Hepatocyte (in vitro differentiated cells): ENCODE measurements at places on chromosomes 11 and 22.
A peak's percentile ranks its signal among the peaks of the same experiment; 100 is the strongest.

DNA sequence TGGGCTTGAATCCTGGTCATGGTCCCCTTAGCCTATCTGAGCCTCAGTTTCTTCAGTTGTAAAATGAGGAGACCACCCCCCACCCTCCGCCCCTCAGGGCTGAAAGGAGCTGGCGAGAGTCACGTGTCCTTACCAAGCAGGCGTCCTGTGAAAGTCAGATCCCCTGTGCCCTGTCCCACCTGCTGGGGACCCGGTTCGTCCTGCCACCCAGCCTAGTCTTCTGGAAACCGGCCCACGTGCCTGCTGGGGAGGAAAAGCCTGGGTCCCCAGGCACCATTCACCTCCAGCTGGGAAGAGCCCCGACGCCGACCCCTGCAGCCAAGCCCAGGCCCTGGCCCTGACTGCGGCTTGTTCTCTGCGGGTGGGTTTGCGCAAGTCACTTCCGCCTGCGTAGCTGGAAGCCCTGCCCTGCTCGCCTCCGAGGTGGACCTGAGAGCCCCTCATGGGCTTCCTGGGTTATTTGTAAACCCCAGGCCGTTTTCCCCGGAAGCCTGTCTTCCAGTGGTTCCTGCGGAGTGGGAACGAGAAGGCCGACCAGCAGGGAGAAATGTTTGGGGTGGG lies 679 bp upstream of the SSH3 start:
- peak; percentile 66 for DNase-seq

- DNase-seq = peak; percentile 65
These were observed 16.7 kb downstream of the STARD10 start for GRCh38 chr11:72776844-72777754.

DNA sequence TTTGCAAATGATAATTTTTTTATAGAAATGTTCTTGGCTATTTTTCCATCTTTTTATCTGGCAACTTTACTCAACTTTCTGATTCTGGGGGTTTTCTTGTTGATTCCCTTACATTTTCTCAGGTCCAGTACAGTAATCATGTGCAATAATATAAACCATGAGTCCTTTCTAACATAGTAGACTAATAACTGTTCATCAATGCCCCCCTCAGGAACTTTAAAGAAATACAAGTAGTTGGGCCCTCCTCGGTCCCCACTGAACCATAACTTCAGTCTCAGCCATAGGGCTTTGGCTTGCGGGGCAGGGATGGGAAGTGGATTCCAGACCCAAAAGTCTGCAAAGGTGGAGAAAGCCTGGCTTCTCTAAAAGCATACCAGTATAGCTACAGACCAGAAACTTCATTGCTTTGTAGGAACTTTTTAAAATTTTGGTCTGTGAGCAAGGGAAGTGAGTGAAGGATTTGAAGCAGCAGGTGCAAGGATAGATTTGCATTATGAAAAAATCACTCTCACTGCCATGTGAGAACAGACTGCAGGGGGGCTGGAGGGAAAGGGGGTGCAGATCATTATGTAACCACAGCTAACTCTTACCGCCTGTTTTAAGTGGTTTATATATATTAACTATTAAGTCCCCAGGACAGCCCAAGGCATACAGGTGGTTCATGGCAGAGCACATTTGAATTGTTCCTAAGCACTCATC lies 10.4 kb upstream of the TUB start:
- DNase-seq = peak; percentile 55

GRCh38 chr11:70606248-70606950 lies 208.1 kb downstream of the CTTN start:
- DNase-seq = no peak

DNA sequence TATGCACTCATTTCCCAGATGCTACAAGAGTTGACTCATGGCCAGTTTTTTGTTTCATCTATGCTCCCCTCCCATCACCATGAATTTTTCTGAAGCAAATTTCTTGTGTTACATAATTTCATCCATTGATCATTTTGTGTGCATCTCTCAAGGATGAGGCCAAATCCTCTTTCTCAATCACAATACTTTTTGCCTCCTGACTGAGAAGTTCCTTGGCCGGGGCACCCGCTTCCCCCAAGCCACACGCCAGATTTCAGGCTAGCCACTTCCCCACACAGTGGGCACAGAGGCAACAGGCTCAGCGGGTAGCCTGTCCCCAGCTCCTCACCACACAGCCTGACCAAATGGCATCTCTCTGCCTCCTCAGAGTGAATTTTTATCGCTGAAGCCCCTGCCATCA lies 9.8 kb upstream of the DSCAML1 start:
- DNase-seq = no peak
